ENCODE measurements at places on chromosomes 6 and 20.

DNA sequence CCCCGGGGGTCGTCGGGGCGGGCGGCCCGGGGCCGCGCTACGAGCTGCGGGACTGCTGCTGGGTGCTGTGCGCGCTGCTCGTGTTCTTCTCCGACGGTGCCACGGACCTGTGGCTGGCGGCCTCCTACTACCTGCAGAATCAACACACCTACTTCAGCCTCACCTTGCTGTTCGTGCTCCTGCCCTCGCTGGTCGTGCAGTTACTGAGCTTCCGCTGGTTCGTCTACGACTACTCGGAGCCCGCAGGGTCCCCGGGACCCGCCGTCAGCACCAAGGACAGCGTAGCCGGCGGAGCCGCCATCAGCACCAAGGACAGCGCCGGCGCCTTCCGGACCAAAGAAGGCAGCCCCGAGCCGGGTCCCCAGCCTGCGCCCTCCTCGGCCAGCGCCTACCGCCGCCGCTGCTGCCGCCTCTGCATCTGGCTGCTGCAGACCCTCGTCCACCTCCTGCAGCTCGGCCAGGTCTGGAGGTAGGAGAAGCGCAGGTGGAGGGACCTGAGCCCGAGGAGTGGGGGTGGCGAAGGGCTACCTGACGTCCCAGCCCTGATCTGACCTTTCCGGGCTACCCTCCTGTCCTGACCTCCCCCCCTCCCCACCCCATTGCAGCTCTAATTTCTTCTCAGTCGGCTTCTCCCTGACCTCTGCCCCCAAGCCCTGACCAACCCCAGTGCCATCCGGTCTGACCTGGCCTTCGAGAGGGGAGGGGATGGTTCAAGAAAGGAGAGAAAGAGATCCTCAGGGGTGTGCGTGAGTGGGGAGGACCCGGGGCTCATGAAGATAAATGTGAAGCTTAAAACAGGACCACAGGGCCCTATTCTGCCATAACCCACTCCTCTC, 558 bp downstream of the XKR7 start:
- peak; percentile 62 for DNase-seq

DNA sequence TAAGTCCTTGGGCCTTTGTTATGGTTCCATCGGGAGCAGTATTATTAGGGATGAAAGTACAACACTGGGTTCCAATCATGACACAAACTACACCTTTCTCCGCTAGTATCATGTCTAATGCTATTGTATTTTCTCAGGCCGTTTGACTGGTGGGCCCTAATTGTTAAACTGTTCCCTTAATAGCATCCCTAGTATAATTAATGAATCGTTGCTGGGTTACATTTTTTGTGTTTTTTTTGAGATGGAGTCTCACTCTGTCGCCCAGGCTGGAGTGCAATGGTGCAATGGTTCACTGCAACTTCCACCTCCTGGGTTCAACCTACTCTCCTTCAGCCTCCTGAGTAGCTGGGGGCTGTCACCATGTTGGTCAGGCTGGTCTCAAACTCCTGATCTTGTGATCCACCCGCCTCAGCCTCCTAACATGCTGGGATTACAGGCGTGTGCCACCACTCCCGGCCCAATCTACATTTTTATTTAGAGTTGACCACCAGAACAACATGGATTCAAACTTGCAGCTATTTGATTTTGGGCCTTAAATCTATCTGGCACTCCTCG, 4.1 kb upstream of the ZNFX1 start:
- no peak for DNase-seq

DNA sequence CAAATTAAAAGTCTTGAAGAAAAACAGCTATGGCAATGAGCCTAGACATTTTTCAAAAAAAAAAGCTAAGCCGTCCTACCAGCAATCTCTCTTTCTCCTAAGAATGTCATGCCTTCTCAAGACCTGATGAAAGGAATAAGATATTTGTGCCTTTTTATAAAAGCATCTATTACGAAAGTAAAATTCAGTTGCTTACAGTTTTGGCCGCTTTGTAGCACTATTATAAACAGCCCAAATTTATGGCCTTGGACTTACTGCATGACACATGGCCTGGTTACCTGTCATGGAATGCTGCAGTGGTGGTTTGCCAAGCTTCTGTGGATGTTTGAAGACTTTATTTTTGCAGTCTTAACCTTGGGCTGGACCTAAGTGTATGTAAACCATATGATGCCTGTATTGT, 22.2 kb upstream of the VAPB start:
- DNase-seq = no peak

DNA sequence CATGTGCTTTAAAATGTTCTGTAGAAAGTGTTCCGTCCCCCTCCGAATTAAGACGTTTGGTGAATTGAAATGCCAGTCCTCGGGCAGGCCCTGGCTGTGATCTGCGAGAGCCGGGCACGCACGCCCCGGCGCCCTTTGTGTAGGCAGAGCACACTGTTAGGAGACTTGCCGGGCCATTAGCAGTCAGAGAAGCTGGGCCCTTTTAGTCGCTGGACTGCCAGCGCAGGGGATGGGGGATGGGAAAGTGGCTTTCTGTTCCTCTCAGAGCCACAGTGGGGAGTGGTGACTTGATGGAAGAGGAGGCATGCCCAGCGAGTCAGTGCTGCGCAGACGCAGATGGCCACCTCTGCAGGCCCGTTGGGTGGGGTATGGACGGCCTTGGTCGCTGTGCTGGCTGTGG, 2.2 kb downstream of the PPP1R3G start:
- DNase-seq = no peak

GRCh38 chr6:107692351-107692750, 131.8 kb downstream of the SCML4 start:
- no peak for DNase-seq

GRCh38 chr6:7239590-7239948, 73.4 kb downstream of the SSR1 start:
- no peak for DNase-seq

DNA sequence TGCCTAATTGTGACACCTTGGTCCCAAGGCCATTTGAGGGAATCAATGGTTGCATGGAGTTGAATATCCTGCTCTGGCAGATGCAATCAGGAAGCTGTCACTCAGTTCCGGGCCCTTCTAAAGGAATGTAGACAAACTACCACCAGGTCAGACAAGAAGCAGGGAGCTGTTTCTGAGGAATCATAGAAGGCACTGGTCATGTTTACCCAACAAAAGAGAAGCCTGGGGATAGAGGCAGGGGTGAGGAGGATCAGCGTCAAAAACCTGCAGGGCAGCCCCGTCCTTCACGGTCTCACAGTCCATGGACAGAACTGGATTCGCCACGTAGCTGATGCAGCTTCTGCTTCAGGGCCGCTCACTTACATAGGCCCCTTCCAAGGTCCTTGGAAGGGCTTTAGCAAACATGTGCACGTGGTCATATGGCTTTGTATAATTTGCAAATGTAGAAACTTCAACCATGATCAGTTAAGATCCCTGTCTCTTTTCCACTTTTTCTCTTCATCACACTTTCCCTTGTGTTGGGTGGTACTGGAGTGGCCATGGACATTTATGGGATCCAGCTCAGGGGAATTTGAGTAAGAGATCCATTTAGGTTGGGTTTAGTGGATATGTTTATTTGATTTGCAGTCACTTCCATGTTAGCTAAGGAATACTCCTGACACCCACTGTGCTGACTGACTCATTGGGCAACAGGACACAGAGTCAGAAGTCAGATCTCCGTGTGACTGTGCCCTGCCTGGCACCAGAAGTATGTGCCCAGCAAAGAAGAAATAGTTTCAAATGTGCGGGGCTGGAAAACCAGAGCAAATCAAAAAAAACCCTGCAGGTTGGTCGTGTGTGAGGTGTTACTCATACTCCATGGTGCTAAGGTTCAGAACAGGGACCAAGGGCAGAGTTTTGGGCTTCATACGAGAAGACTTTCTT, 60.0 kb upstream of the ZFAND3 start:
- no peak for DNase-seq

GRCh38 chr6:134626086-134626485, 308.2 kb upstream of the SGK1 start:
- no peak for DNase-seq

DNA sequence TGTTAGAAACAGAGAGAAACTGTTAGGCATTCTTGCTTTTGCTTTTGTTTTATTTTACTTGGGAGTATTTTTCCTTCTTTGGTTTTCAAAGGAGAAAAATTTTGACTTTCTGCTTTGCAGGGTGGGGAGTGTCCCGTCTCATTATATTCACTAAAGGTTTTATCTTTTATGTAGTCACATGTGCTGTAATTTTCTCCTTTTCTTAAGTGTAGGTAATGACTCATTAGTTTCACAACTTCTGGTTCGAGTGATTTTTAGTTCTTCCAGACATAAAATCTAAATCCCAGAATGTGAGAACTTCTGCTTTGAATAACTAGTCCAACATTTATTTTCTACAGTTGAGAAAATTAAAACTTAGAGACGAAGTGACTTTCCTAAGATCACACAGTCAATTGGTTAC, 37.7 kb downstream of the ADGRF1 start:
- no peak for DNase-seq

DNA sequence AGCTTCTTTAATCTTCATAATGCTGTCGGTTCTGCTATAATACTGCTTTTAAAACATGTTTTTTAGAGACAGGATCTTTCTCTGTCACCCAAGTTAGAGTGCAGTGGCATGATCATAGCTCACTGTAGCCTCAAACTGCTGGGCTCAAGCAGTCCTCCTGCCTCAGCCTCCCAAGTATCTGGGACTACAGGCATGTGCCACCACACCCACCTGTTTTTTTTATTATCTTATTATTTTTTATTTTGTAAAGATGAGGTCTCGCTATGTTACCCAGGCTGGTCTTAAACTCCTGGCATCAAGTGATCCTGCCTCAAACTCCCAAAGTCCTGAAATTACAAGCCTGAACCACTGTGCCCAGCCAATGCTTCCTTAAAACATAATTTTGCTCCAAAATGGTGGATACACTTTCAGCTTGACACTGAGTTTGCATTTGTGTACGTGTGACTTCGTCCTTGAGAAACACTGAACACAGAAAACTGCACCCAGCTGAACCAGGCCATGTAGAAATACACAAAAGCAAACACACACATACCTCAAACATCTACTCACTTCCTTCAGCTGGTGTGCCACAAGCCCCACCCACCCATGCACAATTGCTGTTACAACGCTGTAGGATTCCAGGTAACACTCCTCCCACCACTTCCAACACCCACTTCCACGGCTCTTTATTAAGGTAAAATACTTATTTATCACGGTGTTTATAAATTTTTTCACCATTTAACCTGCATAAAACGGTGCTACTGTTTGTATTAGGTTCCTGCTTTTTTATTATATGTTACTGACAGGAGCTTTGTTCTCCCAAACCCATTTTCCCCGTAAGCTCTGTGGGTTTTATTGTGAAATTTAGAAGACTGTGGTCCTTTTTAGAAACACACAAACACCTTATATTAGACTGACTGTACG, 109.1 kb downstream of the TSHZ2 start:
- DNase-seq = peak; percentile 6

GRCh38 chr6:16432075-16433032, 194.0 kb downstream of the GMPR start:
- DNase-seq = no peak

DNA sequence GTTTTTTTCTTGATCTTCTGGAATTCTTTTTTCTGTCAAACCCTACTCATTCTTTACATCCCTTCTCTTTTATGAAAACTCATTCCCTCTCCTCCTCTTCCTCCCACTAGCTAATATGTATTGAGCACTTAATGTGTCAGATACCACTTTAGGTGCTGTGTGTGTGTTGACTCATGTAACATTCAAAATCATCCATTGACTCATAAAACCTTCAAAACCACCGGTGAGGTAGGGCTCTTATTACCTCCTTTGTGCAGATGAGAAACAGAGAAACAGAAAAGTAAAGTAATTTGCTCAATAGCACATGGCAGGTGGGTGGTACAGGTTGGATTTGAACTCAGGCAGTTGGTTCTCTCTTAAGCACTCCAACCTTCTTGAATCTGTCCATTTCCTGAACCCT, 136.3 kb upstream of the NEDD9 start:
- DNase-seq = no peak

GRCh38 chr6:56936466-56936865, 18.4 kb upstream of the BEND6 start:
- DNase-seq = no peak

- DNase-seq = no peak
These were observed 179.9 kb upstream of the DTNBP1 start for GRCh38 chr6:15842727-15843117.

DNA sequence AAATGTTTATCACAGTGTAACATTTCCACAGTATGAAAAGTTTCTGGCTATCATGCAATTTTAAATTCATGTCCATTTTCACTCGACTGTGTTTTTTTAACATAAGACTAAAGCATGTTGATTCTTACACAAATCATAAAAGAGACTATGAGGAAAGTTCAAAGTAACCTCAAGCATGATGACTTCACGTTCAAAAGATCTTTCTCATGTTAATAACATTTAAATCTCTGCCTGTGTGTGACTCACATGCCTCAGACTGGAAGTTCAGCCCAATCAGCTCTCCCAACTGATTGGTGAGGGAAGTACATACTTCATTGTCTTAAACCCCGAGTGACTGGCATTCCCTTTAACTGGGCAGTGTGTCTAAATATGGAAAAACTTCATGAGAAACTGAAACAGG, 37.4 kb downstream of the ATXN1 start:
- peak; percentile 43 for DNase-seq

Measured in LoVo (cell line).